ENCODE measurements at places on chromosomes 6 and 20.

GRCh38 chr6:158552055-158552795 lies 7.7 kb upstream of the TMEM181 start:
- no peak for DNase-seq

- no peak for DNase-seq
Measured at GRCh38 chr20:1565461-1565860, 8.0 kb upstream of the SIRPD start.

DNA sequence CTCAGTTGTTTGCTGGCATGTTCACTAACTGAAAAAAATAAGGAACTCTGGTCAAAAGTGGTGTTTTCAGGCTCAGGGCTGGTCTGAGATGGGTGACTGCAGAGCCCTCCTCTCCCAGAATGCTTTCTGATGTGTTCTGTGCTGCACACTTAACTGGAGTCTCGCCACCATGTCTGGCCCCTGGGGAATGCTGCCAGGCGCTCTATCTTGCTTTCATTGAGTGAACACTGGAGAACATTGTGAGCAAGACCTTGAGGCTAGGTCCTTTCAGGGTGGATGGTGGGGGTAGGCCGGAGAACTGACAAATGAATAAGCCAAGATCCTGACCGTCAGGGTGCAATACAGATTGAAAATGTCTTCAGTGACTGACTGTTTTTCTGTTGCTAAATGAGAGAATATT lies 19.5 kb downstream of the PANK2 start:
- no peak for DNase-seq

GRCh38 chr20:61487997-61488371 lies 235.9 kb downstream of the CDH4 start:
- no peak for DNase-seq

GRCh38 chr6:32973144-32974015 lies 5.0 kb downstream of the BRD2 start:
- no peak for DNase-seq

- DNase-seq = no peak
Measured at GRCh38 chr6:124999105-124999764, 37.0 kb downstream of the RNF217 start.
